ENCODE measurements at places on chromosomes 13 and 19. TPM values are rescaled to one million over a fixed set of nuclear protein-coding genes. Genes with fewer than 3 reads are reported as not detected.

CEP89 gene
- total RNA-seq = 24.0 TPM

TMPRSS9 gene
- not detected for total RNA-seq

FLT1 gene
- 45.7 TPM for total RNA-seq

- no peak overlapping the region for H3K27ac ChIP-seq
- H3K4me3 ChIP-seq = no peak overlapping the region
- DNase-seq = no peak
- H3K27me3 ChIP-seq = no peaks in the 10 kb centered on the region
Measured at GRCh38 chr19:35220315-35220921, 8.1 kb downstream of the FAM187B start.

DNA sequence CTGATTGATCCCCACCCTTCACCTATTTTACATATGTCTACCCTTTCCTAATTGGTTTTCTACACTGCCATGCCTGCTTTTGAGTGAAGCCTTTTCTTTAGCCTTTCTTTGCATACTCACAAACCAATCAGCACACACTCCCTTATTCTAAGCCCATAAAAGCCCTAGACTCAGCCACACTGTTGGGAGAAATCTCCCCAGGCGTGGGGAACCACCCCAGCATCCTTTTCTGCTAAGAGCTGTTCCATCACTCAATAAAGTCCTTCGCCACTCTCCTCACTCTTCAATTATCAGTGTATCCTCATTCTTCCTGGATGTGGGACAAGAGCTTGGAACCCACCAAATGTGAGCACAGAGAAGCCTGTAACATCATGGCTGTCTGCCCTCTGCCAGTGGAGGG, 343.6 kb downstream of the SLITRK1 start:
- no peaks in the 10 kb centered on the region for H3K4me1 ChIP-seq
- DNase-seq = no peak
- H3K4me3 ChIP-seq = no peak overlapping the region
- H3K27ac ChIP-seq = no peak overlapping the region

DNA sequence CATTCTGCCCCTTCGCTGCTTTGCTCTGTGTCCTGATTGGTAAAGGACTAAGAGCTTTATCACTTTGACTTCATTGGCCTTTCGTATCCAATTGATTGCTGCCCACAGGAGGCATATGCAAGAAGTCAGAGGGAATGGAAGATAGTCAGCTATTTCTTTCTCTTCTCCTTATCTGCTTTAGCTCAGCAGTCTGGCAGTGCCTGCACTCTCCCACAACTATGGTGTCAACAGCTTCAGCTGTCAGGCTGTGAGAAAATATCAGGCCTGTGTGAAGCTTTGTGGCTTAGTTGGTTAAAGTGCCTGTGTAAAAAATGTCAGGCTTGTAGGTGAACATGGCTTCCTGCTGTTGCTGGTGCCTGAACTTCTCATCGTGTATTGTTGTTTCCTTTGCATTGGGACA, 243.0 kb downstream of the PCDH17 start:
- no peak for DNase-seq
- H3K27me3 ChIP-seq = no peaks in the 10 kb centered on the region
- no peak overlapping the region for H3K4me3 ChIP-seq
- H3K36me3 ChIP-seq = no peaks in the 10 kb centered on the region
- H3K27ac ChIP-seq = no peak overlapping the region

CERS4 gene
- total RNA-seq = 36.5 TPM

NAPSA gene
- 217 TPM for total RNA-seq

CYP2A7 gene
- total RNA-seq = not detected

IL17D gene
- total RNA-seq = 0.44 TPM

FBXO17 gene
- total RNA-seq = 32.3 TPM

YJEFN3 gene
- 3.7 TPM for total RNA-seq

DNA sequence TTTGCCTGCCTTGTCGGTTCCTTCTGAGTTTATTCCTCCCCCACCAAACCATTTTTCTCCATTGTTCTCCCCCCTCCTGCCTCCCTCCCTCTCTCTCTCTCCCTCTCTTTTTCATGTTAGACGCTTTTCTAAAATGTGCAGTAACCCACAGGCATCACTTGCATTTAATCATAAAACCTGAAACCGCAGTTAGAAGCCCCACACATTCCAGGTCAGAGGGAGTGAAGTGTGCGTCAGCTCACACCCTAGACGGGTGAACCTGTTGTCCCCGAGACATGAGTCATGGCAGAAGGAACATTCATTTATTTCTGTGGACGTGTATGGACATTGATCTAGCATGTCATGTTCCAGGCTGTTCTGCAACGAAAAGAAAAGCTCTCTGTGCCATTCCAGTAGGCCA, 19.9 kb downstream of the ONECUT3 start:
- peaks cover 31% of the 10 kb centered on the region for H3K27me3 ChIP-seq
- H3K27ac ChIP-seq = no peak overlapping the region
- H3K4me3 ChIP-seq = no peak overlapping the region
- H3K36me3 ChIP-seq = no peaks in the 10 kb centered on the region
- no peaks in the 10 kb centered on the region for H3K4me1 ChIP-seq

DNA sequence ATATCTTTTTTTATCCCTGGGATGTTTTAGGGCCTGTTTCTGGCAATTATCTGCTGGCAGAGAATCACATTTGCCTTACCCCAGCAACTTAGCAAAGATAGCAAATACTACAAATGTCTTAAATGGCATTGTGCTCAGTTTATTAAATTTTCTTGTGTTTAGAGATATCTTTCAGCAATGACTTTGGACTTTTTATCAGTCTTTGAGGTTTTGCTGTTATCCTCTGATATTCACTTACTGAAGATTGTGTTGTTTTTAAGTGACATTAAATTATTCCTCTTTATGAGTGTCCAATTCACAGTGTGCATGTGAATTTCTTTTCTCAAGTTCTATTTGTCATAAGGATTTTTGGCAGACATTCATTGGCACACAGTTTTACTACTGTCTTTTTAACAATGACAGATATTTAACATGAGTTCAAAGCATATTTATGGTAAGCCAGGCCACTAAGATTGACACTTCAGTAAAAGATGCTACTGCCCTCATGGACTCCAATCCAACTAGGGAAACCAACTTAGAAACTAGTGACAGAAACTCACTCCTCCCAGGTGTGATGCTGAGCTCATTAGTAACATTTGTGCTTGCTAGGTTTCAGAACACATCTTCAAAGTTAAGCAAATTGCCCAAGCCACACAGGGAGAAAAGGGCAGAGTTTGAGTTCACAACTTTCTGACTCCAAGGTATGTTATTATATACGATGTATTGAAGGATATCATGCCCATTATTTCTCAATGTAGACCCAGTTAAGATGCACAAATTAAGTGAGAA, 481.9 kb downstream of the GPC6 start:
- H3K4me3 ChIP-seq = no peak overlapping the region
- no peaks in the 10 kb centered on the region for H3K36me3 ChIP-seq
- no peaks in the 10 kb centered on the region for H3K4me1 ChIP-seq
- no peak overlapping the region for H3K27ac ChIP-seq

GRCh38 chr13:27362064-27362751, 62.2 kb upstream of the GTF3A start:
- peak; percentile 94 for DNase-seq
- peak overlapping the region; percentile 78 for H3K4me3 ChIP-seq
- no peak overlapping the region for H3K27ac ChIP-seq
- no peaks in the 10 kb centered on the region for H3K27me3 ChIP-seq
- peaks cover 8% of the 10 kb centered on the region for H3K4me1 ChIP-seq

DNA sequence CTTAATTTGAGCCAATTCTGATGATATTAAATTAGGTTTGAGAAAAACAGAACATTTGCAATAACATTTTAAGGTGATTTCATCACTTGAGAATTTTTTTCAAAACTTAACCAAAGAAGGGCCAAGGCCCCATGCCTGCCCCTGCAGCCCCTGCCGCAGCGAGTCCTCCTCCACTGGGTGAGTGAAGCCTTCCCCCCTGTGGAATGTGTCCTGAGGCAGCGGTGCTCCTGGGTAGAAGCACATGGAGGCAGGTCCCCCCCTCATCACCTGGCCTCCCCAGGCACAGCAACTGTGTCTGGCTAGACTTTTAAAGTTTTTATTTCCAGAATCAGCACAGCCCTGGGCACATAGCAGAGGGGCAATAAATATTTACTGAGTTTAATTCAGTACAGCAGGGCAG, 10.8 kb downstream of the SOX1 start:
- H3K27me3 ChIP-seq = peaks cover 53% of the 10 kb centered on the region
- no peaks in the 10 kb centered on the region for H3K36me3 ChIP-seq
- H3K4me3 ChIP-seq = no peak overlapping the region
- H3K4me1 ChIP-seq = no peaks in the 10 kb centered on the region
- no peak for DNase-seq

- H3K27ac ChIP-seq = no peak overlapping the region
- H3K27me3 ChIP-seq = no peaks in the 10 kb centered on the region
- H3K4me3 ChIP-seq = no peak overlapping the region
- H3K36me3 ChIP-seq = no peaks in the 10 kb centered on the region
- no peak for DNase-seq
Measured at GRCh38 chr13:60933638-60934037, 482.0 kb downstream of the PCDH20 start.

CDC16 gene
- 57.7 TPM for total RNA-seq

GRCh38 chr13:50359041-50359367, 343.8 kb downstream of the KCNRG start:
- H3K4me3 ChIP-seq = no peak overlapping the region
- no peak for DNase-seq
- H3K36me3 ChIP-seq = no peaks in the 10 kb centered on the region
- H3K4me1 ChIP-seq = peaks cover 7% of the 10 kb centered on the region

EBI3 gene
- 8.3 TPM for total RNA-seq

GRCh38 chr13:74256969-74257368, 122.8 kb upstream of the KLF12 start:
- no peaks in the 10 kb centered on the region for H3K4me1 ChIP-seq
- no peak overlapping the region for H3K4me3 ChIP-seq
- no peaks in the 10 kb centered on the region for H3K27me3 ChIP-seq
- H3K27ac ChIP-seq = no peak overlapping the region
- DNase-seq = no peak
